ENCODE measurements at places on chromosomes 2 and 18.
A peak's percentile ranks its signal among the peaks of the same experiment; 100 is the strongest.

DNA sequence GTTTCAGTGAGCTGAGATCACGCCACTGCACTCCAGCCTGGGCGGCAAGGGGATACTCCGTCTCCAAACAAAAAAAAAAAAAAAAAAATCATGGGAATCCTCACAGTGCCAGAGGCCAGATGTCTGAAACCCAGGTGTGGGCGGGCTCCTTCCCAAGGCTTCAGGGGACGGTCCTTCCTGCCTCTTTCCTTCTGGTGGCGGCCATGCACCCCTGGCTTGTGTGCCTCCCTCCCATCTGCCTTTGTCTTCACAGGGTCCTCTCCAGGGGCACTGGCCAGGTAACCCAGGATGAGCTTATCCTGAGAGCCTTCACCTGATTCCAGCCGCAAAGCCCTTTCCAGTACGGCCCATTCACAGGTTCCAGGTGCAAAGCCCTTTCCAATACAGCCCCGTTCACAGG is 40.9 kb upstream of the GPC1 start:
- no peak for DNase-seq

DNA sequence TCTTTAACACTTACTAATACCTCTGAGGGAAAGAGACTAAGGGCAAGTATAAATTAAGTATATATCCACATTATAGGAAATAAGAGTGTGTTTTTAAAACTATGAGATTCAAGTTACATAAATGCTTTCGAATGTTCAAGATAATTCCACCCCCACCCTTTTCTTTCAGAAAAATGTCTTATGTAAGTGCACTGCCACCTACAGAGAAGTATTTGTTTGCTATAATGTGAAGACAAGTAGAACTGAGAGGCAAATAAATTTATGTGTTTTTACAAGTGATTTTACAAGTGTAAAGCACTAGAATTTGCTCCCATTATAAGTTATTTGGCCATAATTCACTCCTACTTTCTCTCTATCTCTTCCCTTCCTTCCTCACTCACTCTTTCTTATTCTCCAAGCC is 99.9 kb upstream of the CRACDL start:
- no peak for DNase-seq

GRCh38 chr18:59994357-59994756 is 94.6 kb downstream of the PMAIP1 start:
- DNase-seq: peak; percentile 44

DNA sequence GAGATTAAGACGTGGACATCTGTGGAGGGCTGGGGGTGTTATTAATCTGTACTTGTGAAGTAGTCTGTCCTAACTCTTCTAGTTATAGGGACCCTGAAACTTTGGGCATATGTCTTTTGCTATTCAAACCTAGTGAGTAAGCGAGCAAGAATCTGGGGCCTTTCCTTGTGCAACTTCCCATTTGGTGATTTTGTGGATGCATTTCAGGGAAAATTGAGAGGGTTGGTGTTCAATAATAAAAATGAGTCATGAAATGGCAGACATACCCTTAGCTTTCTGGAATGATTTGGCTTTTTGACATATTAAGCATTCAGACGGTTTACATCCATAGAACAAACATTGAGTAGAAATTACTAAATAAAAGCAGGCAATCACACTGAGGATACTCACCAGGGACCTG is 17.0 kb downstream of the COL4A4 start:
- DNase-seq: no peak

DNA sequence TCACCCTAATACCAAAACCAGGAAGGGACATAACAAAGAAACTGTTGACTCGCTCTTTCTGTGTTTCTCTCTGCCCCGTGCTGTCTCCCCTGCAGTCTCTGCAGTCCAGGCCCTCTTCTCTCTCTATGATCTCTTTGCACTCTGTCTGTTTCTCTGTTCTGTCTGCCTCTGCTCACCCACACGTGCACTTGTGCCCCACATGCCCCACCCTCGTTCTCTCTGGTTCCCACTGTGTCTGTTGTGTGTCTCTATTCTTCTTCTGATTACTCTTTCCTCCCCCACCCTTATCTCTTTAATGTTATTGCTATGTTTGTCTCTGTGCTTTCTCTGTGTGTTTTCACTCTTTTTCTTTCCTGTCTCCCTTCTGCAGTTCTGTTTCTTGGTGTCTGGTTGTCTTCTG is 54.0 kb downstream of the NAT8 start:
- peak; percentile 21 for DNase-seq

DNA sequence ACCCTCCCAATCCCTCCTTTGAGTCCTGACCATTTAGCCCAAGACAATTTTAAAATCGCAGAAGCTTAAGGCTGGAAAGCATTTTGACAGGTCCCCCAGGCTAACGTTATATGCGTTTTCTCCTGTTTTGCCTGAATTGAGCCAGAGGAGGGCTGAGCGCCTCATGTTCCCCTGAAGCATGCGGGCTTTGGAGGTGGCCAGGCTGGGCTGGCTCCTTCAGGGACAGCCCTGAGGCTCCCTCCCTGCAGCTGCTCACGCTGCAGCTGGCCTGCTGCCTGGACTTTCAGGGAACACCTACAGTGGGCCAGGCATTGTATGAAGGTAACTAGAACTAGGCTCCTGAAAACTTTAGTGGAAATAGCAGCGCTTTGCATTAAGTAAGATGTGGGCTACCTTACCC is 179.2 kb downstream of the ACKR3 start:
- no peak for DNase-seq

- DNase-seq: no peak
These were observed 2.1 kb upstream of the SCG2 start for GRCh38 chr2:223604231-223604630.

DNA sequence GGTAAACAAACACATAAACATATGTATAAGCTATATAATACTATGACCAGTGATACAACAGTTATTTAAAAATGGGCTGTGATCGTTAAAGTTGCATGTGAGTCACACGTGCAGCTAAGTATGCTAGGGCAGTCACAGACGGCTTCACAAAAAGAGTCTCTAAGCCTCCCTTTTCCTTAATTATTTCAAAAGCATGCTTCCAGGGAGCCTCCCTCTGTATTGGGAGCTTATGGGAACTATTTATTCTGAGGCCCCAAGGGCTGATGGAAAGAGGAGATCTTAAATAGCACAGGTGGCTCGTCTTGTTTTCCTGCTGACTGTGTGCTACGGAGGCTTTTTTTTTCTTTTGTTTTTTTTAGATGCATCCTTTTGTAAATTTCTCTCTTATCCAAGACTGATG is 94.3 kb downstream of the ADCYAP1 start:
- no peak for DNase-seq

- peak; percentile 92 for DNase-seq
These were observed 31.8 kb upstream of the INPP4A start for GRCh38 chr2:98412751-98413458.

- no peak for DNase-seq
These were observed 66.8 kb upstream of the FOSL2 start for GRCh38 chr2:28325567-28326468.

DNA sequence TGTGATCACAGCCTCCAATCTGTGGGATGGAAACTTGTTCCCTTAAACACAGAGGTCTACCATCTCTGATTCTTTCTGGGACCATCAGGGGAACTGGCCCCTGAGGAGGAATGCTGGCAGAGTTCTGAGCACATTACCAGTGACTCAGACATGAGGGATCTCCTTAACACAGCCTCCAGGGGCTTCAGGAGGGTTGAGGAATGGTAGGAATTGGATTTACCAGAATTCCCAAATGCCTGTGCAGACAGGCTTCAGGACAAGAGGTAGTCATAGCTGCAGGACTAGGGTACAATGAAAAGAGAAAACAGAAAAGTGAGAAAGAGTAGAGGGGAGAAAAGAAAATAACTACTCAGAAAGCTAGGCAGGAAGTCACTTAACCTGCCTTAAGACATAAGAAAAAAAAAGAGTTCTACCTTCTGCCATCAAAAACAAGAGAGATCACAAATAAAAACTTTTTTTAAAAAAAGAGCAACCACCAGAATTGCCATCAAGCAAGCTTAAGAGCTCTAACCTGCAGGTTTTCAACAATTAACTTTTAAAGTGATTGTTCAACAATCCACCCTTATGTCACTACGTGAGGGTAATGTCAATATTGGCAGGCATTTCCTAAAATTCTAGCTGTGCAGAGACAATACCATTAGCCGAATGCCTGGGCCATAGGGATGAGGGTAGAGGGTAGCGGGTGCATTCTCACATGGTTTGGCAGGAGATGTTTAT is 524.4 kb downstream of the BCL11A start:
- DNase-seq: no peak

GRCh38 chr18:75024871-75025270 is 184.1 kb downstream of the PTGR3 start:
- DNase-seq: no peak

DNA sequence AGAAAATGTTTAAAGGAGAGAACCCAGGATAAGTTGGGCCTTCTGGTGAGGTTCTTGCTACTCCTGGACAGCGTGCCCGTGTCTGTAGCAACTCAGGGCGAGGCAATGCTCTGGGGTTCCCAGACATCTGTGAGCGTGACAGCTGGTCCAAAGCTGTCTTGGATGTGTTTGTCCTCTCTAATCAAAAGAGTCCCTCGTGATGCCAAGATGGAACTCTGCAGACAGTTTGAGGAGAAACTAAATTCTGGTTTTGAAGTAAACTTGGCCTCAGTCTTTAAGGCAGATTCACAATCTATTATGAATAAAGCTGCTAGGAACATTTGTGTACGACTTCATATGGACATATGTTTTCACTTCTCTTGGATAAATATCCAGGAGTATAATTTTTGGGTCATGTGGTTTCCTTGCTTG is 47.3 kb downstream of the TMEM17 start:
- DNase-seq: no peak

DNA sequence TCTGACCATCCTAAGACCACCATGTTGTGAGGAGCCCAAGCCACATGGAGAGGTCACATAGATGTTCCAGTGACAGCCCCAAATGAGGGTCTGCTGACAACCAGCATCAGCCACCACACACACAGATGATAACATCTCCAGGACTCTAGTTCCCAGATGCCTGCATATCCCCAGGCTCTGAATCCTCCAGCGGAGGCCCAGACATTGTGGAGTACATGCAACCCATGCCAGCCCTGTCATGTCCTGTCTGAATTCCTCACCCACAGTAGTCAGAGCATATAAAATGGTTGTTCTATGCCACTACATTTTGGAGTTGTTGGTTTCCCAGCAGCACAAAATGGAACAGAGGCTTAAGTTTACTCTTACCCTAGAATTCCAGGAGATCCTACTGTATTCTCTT is 122.0 kb upstream of the SLC35G4 start:
- DNase-seq: no peak

DNA sequence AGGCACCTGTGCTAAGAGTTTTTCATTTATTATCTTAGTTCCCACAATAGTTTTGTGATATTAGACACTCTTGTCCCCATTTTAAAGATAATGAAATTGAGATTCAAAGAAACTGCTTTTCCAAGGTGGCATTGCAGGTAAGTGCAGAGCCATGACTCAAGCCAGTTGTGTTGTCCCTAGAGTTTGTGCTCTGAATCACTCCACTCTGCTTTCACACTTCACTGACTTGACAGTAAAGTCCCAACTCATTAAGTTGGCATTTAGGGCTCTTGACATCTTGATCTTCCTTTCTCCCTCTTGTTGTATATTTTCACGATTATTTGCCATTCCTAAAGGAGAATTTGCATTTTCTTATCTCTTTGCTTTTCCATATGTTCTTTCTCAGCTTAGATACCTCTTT is 114.3 kb downstream of the DIS3L2 start:
- no peak for DNase-seq

GRCh38 chr2:155412598-155412997 is 714.1 kb downstream of the KCNJ3 start:
- peak; percentile 25 for DNase-seq

DNA sequence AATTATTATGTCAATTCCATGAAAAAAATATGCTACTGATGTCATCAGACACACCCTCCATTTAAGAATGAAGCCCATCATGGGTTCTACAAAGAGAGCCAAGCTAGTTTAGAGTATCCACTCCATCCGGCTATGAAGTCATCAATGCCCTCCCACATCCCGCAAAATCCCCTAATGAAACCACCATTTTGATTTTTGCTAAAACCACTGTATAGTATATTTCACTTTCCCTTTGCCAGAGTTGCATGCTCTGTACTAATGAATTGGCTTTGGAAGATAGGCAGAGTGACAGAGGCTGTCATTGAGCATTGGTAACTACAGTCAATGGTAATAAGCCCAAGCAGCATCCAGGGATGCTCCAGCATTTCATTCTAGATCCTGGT is 118.6 kb downstream of the ANKRD44 start:
- peak; percentile 37 for DNase-seq

GRCh38 chr2:47293976-47294375 is 109.0 kb upstream of the MSH2 start:
- no peak for DNase-seq

DNA sequence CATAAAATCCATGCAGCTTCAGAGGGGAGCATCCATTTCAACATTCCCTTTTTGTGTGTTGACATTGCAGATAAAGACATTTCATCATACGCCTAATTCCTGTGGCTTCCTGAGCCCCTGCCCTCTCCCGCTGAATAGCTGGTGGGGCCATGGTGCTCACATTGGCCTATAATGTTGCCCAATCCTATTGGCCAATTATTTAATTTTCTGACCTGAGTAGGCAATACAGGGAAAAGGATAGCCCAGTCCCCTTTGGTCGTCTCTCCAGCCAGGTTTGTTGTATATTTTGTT is 163.8 kb upstream of the MYCN start:
- no peak for DNase-seq

DNA sequence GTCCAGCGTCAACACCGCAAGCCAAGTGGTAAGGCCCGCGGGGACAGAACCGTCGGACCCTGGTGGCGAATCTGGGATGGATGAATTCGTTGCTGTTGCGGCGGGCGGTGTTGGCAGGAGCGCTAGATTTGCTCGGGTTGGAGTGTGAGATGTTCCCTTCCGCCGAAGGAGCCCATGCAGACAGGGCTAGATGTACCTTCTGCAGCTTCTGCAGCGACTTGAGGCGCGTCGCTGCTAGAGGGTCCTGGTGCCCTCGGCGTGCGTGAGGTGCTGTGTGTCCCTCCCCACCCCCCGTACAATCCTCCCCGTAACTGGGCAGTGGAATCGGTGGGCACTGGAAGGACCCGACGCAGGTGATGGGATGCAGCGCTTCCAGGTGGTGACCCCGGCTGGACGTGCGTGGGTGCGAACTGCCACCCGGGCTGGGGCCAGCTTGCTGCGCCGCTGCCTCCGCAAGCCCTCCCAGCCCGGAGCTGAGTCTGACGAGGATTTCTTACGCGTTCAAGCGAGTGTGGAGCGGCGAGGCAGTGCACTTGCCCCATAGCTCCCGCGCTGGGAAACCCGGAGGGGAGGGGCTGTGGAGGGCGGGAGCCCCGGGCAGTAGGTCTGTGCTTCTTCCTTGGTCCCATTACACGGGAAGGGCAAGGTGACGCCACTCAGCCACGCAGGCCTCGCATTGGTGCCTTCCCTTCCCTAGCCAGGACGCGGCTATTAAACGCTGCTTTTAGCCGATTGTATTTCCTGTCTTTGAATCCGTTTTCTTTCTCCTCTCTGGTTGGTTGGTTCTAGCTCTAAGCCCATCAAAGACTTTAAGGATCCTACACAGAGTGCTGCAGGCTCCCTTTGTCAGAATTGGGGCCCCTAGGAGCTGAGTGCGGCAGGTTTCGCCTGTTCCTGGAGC is 34.2 kb downstream of the CHRNA1 start:
- no peak for DNase-seq

Measured in OCI-M1 (cell line).